ENCODE measurements at places on chromosomes 3 and 15.
A peak's percentile ranks its signal among the peaks of the same experiment; 100 is the strongest.

- DNase-seq, result no peak
Measured at GRCh38 chr15:52415628-52416027, 113.1 kb downstream of the MYO5A start.

GRCh38 chr3:191449256-191449655 lies 11.7 kb upstream of the PYDC2 start:
- no peak for DNase-seq

- DNase-seq, result no peak
Measured at GRCh38 chr3:134476306-134476705, 9.5 kb downstream of the ANAPC13 start.

- no peak for DNase-seq
Measured at GRCh38 chr3:197425485-197426120, 127.2 kb upstream of the DLG1 start.

GRCh38 chr3:100426067-100426682 lies 24.8 kb downstream of the LNP1 start:
- no peak for DNase-seq

DNA sequence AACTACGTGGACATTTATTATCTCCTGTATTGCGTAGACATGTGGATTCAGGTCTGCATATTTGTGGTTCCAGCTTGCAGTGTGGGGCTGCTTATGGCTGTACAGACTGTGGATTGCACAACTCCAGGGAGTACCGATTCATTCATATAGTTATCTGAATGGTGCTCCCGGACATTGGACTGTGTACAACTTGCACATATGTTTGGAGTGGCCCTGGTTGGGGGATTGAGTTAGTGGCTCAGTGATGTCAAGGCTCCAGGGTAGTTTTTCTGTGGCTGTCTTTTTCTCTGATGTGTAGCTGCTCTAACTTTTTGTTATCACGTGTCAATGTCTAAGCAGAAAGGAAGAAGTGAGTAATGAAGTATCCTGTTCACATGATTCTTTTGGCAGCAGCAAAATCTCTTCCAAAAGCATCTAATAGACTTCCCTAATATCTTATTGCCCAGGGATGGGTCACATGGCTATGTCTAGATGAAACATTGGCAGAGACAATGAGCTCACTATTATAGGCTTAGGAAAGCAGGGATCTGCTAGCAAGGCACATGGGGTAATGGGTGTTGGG lies 15.8 kb downstream of the ST3GAL6 start:
- no peak for DNase-seq

- no peak for DNase-seq
Measured at GRCh38 chr3:137925080-137925479, 84.9 kb upstream of the CLDN18 start.

DNA sequence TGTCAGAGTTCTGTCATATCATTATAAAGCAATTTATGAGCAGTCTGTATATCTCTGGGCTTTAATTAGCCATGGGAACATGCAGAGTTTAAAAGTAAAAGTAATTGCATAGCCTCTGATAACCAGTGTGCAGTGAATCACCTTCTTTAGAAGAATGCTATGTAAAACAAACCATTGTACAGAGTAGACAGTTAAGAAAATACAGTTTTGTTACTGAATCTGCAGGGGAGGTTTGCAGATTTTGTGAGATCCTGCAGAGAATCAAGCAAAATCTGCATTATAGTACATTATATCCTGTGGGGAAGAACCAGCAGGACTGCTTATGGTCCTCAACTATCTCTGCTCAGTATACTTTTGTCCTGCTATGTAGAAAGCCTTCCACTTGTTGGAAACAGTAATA lies 396.2 kb upstream of the NAALADL2 start:
- DNase-seq, result no peak

GRCh38 chr3:14866627-14867026 lies 47.9 kb downstream of the FGD5 start:
- DNase-seq, result no peak

GRCh38 chr3:114892131-114892879 lies 254.8 kb downstream of the ZBTB20 start:
- no peak for DNase-seq

DNA sequence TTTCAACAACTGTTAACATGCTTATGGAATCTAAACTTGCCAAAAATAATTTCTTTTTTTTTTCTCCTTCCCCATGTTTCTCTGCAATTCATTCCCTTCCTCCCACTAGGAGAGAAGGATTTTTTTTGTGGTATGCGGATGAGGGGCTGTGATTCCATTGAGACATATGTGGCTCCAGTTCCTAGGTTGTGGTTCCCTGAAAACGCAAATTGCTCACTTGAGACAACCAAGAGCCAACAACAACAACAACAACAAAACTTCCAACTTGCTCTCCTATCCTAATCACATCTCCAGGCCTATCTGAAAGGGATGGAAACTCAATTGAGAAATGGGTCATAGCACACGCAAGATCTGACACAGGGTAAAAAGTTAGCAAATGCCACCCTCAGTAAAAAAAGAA lies 406.5 kb upstream of the TGFBR2 start:
- DNase-seq, result no peak

GRCh38 chr15:89469426-89470096 lies 26.8 kb downstream of the RHCG start:
- no peak for DNase-seq

DNA sequence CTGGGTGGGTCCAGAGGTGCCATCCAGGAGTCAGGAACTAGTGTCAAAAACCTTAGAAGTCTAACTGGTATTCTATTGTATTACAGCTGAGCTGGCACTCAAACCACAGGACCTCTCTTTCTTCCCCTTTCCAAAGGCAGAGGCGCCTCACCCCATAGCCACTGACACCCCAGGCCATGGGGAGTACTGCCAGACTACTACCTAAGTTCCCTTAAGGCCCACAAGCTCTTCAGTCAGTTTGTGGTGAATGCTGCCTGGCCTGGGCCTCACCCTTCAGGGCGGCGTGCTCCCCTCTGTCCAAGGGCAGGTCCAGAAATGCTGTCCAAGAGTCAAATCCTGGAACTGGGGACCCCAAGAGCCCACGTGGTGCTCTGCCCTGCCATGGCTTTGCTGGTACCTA lies 43.0 kb upstream of the FGF7 start:
- no peak for DNase-seq

GRCh38 chr15:29765898-29766527 lies 56.3 kb downstream of the TJP1 start:
- no peak for DNase-seq

DNA sequence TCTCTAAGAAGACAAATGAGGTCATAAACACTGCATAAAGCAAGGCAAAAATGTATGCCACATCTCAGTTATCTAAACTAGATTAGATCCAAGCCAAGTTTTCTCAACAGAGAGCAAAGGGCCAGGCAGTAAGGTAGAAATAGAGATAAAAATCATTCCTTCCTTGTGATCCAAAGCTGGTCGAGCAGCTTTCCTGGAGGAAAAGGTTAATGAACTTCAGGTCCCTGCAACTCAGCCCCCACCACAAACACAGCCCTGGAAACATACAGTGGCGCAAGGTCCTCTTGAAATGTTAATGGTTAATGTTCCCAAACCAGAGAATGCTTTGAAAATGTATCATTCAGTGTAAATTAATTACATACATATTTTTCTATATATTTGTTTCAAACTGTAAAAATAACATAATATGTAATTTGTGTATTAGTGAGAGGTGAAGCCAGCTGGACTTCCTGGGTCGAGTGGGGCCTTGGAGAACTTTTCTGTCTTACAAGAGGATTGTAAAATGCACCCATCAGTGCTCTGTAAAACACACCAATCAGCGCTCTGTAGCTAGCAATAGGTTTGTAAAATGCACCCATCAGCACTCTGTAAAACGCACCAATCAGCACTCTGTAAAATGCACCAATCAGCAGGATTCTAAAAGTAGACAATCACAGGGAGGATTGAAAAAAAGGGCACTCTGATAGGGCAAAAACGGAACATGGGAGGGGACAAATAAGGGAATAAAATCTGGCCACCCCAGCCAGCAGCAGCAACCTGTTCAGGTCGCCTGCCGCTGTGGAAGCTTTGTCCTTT lies 17.1 kb downstream of the LYSMD2 start:
- no peak for DNase-seq

DNA sequence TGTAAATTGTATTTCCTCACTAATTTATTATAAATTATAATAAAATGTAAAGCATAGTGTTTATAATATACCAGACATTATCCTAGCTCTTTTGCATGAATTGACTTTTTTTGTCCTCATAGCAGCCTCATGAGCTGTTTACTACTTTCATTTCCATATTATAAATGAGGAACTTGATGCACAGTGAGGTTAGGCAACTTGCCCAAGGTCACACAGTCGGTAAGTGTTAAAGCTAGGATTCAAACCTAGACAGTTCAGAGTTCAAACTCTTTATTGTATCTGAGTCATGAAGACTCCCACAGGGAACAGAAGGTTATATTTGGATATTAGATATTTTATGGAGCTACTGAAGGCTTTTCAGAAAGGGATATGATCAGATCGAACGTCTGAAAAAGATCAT lies 322.2 kb upstream of the SATB1 start:
- peak; percentile 45 for DNase-seq

GRCh38 chr3:77038930-77039605 lies 831 bp upstream of the ROBO2 start:
- DNase-seq, result no peak

DNA sequence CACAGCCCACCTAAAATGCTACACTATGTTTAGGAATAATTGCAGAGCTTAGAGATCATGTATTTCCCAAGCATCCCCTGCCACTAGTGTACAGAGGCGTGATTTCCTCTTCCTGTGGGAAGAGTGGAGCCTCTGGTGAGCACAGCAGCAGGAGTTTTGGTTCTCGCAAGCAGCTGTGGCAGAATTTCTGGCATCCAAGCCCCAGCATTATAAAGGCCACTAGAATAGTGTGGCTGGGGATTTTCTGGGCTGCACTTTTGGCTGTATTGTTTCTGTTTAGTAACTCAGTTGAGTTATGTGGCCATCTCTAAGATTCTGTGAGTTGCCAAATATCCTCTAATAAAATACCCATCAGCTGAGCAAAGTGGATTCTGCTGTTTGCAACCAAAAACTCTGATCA lies 64.7 kb downstream of the GPR176 start:
- no peak for DNase-seq

GRCh38 chr15:82571722-82572222 lies 31.5 kb upstream of the RPS17 start:
- no peak for DNase-seq

- DNase-seq, result no peak
Measured at GRCh38 chr3:187209491-187209890, 12.2 kb downstream of the RTP1 start.

DNA sequence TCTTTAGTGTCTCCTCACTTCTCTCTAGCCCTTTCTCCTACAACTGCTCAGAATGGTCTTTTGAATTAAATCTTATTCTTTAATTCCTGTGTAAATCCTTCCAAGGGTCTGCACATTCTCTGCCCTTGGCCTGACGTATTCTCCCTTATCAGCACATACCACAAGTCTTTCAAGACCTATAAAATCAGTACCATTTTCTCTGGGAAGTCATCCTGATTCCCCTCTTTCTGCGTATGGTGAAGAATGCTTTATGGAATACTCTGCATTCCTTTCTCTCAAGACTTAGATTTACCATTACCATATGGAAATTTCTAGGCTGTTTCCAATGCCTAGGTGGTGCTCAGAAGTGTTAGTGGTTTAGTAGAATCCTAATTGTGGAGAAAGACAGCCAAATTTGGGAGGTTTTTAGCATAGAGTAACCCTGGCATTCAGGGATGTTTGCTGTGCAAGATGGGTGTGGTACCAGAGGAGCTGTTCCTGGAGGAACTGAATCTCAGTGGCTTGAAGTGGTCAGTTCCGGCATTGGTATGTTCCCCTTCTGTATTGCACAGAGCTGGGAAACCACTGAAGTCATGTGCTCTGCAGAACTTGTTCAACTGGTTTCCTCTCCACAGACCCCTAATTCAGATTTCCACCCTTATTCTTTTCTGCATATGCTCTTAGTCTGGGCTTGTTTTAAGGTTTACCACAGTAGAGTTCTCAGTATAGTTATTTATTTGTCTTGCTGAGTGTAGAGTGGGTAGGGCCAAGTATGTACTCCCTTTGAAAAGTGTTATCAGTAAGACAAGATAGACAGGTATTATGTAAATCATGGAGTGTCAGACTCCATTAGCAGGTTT lies 24.5 kb downstream of the IQGAP1 start:
- peak; percentile 33 for DNase-seq

DNA sequence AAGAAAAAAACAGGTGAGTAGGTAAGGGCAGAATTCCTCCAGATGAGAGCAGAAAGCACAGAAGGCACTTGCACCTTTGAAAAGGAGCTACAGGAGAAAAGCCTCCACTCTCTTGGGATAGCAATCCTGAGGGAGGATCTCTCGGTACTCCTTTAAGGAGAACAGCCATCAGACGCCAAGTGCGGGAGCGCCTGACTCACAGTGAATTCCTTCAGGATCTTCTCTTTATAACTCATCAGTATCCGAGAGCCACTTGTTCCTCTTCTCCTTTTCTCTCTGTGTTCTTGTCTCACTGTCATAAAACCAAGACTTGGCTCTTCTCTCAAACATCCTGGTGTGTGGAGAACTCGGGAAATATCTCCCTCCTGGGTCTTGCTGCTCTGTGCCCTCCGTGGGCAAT lies 10.1 kb upstream of the GOLGA8J start:
- no peak for DNase-seq

- no peak for DNase-seq
Measured at GRCh38 chr3:61819861-61820260, 258.5 kb downstream of the PTPRG start.

- DNase-seq, result no peak
Measured at GRCh38 chr3:46186471-46187340, 21.4 kb downstream of the CCR1 start.

DNA sequence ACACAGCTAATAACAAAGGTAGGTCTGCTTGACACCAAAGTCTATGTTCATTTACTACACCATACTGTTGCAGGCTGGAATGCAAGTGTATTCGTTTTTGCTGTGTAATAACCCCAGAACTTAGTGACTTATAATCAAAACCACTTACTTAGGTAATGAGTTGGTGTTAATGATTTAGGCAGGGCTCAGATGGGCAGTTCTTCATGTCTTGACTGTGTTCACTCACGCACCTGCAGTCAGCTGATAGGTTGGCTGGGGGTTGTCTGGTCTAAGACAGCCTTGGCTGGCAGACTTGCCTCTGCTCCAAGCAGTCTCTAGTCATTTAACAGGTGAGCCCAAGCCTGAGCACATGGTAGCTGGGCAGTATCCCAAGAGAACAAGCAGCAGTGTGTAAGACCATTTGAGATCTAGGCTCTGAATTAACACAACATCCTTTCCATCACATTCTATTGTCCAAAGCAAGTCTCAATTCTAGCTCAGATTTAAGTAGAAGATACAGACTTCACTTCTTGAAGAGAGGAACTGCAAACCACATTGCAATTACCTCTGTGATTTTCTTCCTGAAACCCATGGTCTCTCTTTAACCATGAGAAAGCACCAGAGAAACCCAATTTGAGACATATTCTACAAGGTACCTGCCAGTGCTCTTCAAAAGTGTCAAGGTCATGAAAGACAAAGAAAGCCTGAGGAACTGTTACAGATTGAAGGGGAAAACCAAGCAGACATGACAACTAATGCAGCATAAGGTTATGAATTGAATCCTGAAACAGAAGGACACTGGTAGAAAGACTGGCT lies 13.3 kb upstream of the DCLK3 start:
- no peak for DNase-seq

- DNase-seq, result no peak
Measured at GRCh38 chr3:47731061-47731460, 50.6 kb downstream of the SMARCC1 start.

- DNase-seq, result no peak
Measured at GRCh38 chr15:58777107-58777506, 6.0 kb downstream of the MINDY2 start.

Measured in CD4-positive, alpha-beta T cell treated with Interleukin-4 for 1 hour (primary cell).